ENCODE measurements at places on chromosomes 3 and 15.
A peak's percentile ranks its signal among the peaks of the same experiment; 100 is the strongest.

DNA sequence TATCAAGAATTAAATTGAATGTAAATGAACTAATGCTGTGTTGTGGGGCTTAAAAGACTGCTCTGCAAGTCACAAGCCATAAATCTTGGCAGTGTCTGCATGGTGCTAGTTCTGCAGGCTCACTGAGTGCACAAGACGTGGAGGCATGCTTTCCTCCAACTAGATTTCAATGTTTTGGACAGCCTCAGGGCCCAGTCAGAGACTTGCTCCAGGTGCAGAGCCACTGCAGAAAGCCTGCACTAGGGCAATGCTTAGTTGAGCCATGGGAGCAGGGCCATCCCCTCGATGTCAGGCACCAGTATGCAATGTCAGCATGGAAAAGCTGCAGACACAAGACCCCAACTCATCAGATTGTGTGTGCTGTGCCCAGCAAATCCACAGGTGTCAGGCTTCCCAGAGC, 234.5 kb upstream of the CDIN1 start:
- no peak for DNase-seq

GRCh38 chr3:140170612-140171011, 235.6 kb downstream of the CLSTN2 start:
- DNase-seq = no peak

DNA sequence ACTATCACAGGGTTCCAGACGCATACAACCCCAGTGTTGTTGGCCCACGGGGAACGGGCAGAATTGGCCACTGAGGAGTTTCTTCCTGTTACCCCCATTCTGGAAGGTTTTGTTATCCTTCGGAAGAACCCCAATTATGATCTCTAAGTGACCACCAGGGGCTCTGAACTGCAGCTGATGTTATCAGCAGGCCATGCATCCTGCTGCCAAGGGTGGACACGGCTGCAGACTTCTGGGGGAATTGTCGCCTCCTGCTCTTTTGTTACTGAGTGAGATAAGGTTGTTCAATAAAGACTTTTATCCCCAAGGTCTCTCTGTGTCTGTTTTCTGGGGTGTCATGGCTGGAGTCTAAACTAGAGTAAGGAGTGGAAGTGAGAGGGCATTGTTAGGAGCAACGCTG, 5.7 kb upstream of the EIF4G1 start:
- DNase-seq = no peak

DNA sequence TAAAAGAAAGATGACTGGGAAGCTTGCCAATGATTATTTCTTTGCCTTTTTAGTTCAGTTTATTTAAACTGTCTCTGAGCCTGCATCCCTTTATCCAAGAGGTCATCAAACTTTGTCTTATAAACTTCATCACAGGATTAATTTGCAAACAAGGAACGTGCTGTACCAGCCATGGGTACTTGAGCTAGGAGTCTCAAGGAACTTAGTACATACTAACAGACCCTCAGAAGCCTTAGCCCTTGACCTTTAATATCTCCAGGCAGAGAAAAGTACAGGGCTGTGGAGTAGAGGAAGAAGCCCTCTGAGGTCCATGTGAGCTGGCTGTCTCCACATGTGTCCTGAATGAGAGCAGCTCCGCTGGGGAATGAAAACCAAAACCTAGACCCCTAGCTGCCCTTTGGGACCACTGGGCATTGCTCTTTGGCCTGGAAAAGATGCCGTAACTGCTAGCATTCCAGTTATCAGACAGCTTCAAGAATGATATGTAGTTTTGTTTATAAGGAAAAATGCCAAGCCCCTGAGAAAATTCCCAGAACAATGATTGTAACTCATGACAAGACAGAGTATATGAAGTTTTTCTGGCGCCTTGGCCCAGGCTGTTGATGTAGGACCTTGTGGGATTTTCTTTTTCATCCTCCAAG, 92.1 kb downstream of the ASB7 start:
- DNase-seq = no peak

GRCh38 chr3:16402451-16402850, 111.0 kb downstream of the RFTN1 start:
- DNase-seq = no peak

DNA sequence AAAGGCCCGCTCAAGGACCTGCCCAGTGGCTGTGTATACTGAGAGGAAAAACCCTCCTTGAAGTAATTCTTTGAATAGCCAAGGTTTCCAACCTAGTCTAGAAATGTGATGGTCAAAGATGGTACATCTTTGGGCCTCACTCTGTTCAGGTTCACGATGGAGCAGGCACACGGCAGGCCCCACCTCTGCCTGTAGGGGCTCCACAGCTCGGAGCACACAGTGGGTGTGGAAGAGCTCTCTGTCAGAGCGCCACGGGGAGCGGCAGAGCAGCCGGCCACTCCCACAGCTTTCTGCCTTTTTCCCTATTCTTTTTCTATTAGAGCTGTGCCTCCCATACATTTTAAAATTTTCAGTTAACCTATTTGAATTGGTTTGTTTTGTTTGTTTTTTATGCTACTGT, 89.5 kb downstream of the CTNNB1 start:
- no peak for DNase-seq

DNA sequence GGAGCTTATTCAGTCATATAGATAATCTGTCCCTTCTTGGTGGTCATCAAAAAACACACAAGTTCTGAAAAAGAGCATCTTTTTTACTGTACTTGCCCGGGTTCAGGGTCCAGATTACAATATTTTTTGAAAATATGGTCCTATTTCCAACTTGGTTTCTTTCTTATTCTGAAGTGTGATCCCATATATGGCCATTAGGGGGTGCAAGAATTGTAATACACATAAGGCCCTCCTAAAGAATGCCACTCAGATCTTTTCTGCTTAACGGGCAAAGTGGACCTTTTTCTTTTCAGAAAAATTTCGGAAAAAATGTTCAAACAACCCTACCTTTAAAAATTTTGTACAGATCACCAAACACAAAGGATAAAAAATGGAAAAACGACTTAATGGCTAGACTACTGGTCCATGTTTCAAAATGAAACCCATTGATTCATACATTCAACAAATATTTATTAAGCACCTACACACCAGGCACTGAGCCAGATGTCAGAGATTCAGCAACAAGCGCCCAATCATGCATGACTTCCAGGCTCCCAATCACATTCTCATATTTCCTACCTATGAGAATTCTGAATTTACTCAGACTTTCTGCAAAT, 102.0 kb upstream of the MYRIP start:
- no peak for DNase-seq

GRCh38 chr3:13264468-13264795, 155.7 kb downstream of the NUP210 start:
- DNase-seq = no peak

DNA sequence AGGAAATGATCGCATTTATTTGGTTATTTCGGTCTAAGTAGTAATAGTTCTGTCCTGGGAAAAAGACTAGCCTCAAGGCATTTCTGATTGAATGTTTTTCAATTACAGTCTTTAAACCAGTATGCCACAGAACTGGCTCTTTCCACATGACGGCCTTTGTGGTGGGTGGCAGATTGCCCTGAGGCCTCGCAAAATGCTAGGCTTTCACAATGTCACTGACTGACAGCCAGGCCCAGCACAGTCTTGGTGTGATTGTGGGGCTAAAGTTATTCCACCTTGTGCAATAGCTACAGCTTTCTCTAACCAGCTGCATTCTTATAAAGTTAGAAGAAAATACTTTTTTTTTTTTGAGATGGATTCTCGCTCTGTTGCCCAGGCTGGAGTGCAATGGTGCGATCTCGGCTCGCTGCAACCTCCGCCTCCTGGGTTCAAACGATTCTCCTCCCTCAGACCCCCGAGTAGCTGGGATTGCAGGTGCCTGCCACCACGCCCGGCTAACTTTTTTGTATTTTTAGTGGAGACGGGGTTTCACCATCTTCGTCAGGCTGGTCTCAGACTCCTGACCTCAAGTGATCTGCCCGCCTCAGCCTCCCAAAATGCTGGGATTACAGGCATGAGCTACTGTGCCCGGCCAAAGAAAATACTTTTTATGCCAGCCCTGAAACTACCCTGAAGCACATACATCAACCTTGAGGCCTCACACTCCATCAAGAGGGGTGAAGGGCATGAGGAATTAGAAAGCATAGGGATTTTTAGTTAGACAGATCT, 2.5 kb upstream of the ADIPOQ start:
- DNase-seq = peak; percentile 55

DNA sequence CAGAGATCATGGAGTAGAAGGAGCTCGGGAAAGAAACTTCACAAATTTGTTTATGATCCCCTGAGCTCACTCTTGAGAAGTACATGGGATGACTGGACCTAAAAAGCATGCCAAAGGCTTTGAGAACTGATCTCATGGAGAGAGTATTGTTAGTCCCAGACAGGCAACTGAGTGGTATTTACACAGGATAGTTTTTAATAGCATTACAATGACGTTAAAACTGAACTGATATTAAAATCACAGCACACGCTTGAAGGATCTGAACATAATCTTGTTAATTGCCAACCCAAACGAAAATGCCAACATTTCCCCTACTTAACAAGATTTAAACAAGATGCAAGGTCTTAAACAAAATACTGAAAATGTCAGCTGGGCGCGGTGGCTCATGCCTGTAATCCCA, 113.2 kb upstream of the NLGN1 start:
- DNase-seq = no peak

GRCh38 chr3:150236316-150237082, 171.6 kb upstream of the TSC22D2 start:
- DNase-seq = no peak

DNA sequence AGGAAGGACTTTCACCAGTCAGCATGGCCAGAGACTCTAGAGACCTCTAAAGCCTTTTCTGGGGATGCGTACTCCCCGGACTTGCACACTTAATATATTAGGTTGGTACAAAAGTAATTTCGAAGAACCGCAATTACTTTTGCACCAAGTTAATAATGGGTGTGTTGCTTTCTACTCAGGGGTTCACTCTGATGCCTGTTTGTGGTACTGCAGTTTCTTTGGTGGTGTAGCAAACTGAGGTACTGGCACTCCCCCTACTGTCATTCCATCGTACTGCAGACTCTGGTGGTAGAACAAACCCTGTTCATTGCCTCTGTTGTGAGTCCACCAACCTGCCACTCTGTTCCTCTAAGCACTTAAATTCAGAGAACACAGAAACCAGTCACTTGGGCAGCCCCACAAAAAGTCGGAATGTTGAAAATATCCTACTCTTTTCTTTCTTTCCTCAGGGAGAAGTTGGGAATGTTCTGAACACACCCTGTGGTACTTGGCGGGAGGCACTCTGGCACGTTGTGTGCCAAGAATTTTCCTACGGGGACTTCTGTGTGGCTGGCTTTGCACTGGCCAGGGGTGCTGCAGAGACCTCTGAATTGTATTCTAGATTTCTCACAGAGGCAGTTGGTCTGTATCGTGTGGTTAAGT, 46.3 kb downstream of the GABRG3 start:
- DNase-seq = no peak

GRCh38 chr3:63795438-63795837, 23.7 kb upstream of the C3orf49 start:
- DNase-seq = no peak

- no peak for DNase-seq
Measured at GRCh38 chr3:71166339-71167240, 416.9 kb downstream of the FOXP1 start.

- no peak for DNase-seq
Measured at GRCh38 chr3:32177702-32178198, 60.7 kb upstream of the CMTM8 start.

GRCh38 chr15:26972636-26973035, 1.7 kb downstream of the GABRG3 start:
- DNase-seq = no peak

- DNase-seq = no peak
Measured at GRCh38 chr15:76533060-76533820, 196.7 kb downstream of the ISL2 start.

- DNase-seq = no peak
Measured at GRCh38 chr15:49748791-49749190, 127.9 kb downstream of the DTWD1 start.

DNA sequence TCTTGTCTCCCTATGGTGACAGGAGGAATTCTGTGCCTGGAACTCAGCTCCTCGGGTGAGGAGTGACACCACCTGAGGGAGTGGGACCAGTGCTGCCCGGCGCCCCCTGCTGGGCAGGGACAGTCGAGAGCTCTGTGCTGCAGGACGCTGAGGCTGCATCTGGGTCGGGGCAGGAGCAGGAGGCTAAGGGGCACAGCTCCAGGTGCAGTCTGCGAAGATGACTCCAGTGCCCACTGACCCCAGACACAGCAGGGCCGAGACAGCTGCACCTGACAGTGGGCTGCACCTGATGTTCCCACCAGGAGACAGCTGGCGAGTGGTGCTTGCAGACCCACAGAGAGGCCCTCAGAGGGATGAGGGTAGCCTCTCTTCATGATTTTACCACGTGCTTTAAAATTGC, 152.9 kb downstream of the ATP10A start:
- no peak for DNase-seq

DNA sequence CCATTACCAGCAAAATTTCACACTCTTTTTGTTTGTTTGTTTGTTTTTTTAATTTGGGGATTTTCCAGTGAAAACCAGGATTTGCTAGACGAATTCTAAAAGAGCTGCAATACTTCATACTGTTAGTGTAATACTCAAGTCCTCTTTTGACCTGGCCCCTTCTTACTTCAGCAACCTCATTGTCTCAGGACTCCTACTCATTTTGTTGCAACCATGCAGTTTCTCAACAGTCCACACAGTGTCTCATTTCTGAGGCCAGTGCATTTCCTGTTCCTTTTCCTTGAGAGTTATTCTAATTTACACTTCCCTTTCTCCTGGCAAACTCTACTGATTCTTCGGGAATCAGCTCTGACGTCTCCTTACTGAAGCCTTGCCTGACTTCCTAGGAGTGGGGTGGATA, 35.6 kb downstream of the NSUN3 start:
- DNase-seq = no peak

DNA sequence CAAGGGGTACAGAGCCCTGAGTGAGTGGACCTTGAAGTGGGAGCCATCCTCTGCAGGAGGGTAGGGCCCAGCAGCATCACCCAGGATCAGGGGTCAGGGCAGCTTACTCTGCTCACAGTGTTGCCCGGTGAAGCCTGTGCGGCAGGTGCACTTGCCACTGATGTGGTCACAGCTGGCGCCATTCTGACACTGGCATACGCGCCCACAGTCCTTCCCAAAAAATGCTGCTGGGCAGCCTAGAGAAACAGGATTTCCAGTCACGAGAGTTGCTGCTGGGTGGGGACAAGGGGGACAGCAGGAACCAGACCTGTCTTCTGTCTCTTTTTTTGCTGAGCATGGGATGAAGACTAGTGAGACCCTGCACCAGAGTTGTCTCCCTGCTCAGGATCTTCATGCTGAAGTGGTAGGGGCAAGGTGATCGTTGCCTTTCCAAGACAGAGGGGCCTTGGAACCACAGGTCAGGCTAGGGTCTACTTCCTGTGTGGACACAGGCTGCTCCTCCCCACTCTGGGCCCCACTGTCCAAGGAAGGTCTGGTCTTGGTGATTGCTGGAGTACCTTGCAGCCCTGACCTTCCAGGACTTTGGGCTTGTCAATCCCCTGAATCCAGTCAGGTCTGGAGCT, 46.9 kb downstream of the RAB11A start:
- no peak for DNase-seq

DNA sequence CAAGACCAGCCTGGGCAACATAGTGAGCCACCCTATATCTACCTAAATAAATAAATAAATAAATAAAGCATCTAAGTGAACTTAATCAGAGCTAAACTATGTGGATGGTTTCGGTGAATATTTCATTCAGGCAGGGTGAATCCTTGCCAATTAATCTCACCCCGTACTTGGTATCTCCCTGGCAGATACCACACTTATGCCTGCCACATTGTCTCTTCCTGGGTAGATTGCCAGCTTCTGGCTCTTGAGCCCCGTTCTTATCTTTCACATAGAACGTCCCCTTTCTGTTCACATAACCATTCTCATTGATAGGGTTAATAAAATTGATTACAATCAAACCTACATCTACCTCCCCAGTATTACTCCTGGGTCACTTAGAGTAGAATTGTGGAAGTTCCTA, 7.0 kb downstream of the SNAP23 start:
- DNase-seq = no peak

GRCh38 chr3:120410116-120410515, 40.7 kb downstream of the FSTL1 start:
- DNase-seq = no peak

Data from BJ (cell line).